ENCODE measurements at places on chromosomes 7 and 10.

DNA sequence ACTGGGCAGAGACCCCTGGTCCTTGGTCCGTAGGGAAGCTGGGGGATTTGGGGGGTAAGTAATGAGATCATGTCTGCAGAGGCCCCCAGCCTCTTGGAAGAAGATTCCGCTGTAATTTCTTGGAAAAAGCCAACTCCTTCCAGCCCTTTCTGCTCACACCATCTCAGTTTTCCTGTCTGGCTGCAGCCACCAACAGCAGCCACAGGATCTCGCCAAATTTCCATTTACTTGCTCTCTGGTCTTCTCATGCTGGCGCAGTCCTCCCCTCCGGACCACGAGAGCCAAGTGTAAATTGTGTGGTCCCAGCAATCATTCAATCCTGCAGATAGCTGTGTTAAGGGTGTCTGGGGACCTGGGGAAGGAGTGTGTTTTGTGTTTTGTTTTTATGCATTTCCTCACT is 49.6 kb downstream of the ASB13 start:
- no peak for DNase-seq

DNA sequence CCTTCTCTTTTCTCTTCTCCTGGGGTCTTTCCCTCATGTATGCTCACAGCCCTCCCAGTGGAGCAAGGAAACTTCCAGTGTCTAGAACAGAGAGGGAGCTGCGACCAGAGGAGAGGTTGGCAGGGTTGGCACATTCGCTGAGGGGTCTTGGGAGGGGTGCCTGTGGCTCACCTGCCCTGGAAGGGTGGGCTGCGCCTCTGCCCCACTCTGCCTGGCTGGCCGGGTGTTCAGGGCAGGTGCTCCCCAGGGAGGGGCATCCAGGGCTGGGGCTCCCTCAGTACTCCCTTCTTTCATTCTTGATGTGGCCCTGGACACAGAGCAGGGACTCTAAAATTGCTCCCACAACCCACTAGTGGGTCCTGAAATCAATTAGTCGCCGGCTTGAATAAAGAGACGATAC is 16.9 kb downstream of the SHH start:
- no peak for DNase-seq

DNA sequence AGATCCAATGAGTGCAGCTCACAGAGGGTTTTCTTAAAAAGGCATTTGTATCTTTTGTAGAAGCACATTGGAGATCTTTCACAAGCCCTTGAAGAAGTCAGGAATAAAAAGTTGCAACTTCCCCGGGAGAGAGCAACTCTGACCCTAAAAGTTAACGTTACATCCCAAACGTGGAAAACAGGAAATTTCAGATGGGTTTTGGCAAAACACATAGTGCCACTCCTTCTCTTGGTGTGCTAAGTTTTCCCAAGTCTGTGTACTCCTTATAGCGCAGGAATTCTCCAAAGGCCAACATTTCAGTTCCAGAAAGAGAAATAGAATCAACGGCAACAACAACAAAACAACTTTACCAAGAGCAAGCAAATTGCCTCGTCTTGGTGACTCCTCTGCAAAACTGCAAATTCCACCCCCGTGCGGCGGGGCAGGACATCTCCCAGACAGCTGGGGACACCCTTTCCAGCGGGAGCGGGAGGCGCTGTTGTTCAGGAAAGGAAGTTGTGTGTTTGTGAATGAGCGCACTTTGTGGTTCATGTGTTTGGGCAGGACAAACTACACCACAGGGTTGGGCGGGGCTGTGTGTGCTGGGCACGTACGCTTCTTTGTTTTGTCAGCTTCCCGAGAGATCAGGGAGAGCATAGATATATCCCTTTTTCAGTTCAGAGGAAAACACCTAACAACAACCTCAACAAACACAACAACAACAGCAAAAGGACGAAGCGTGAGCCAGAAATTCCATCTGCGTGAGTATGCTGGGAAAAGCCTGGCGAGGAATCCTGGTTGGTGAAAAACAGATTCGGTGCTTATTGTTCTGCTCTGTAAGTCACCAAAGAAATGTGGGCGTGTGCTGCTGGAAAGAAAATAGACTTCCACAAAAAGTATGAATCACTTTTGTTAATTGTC is 294.7 kb upstream of the PITRM1 start:
- DNase-seq = peak; percentile 19

- no peak for DNase-seq
These were observed 6.1 kb downstream of the MMRN2 start for GRCh38 chr10:86951184-86951761.

DNA sequence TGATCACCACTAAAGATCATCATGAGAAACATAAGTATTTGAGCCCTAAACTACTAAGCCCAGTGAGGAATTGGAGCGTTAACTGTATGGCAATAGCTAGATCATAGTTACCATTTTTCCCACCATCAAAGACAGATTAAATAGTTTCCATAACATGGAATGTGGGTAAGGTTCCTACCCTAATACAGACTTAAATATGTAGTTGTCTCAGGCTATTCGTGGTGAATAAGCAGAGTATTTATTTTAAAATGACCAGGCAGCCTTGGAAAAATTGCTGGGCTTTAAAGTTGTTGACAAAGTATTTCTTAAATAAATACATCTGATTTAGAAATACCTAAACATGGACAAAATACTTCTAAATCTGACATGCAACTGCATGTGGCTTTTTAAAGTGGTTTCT is 106.8 kb downstream of the NT5C2 start:
- DNase-seq = no peak
